Activated naive CD8-positive, alpha-beta T cell treated with anti-CD3 and anti-CD28 coated beads for 36 hours (primary cell): ENCODE measurements at places on chromosomes 5 and 9. TPM values are rescaled to one million over a fixed set of nuclear protein-coding genes. Genes with fewer than 3 reads are reported as not detected.

Gene HSD17B3
- total RNA-seq = not detected

Gene CYSTM1
- 16.0 TPM for total RNA-seq

Gene F2RL2
- not detected for total RNA-seq

Gene CD74
- total RNA-seq = 290 TPM

Gene TNC
- total RNA-seq = 0.90 TPM

Gene F12
- 5.6 TPM for total RNA-seq

DNA sequence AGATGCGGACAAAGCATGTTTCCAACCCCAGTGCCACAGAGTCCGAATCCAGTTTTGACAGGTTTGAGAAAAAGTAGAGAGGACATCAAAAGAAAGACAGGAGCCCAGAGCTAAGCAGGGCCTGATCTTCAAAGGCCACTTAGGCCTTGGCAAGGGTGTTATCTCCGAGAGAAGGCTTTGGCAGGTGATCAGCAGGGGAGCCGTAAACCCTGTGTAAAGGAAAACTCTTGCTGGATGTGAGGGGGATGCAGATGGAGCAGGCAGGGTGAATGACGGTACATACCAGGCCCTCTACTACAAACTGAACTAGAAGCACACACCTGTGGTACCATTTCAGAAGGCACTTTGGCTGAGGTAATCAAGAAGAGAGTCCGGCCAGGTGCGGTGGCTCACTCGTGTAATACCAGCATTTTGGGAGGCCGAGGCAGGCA, 1.4 kb upstream of the HNRNPH1 start:
- DNase-seq = no peak

DNA sequence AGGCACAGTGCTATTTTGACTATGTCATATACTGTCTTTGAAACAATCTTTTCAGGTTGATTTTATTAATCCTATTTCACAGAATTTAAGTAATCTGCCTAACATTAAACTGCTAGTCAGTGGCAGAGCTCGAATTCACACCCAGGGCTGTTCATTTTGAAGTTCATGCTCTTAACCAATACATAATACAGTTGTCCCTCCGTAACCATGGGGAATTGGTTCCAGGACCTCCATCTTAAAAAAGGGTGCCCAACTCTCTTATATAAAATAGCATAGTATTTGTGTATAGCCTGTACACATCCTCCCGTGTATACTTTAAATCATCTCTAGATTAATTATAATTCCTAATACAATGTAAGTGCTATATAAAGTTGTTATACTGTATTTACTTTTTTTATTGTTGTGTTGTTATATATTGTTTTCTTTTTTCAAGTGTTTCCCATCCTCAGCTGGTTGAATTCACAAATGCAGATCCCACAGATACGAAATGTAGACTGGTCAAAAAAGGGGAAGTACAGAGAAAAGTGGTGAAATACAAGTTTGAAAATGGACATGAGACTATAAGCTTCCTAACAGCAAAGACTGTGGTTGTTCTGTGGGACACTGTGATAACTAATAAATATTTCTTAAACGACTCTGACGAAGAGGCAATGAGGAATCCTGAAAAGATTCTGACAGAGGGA, 18.3 kb downstream of the RFX3 start:
- DNase-seq = no peak

- no peak for DNase-seq
Observed at GRCh38 chr9:72575666-72576065, 54.3 kb downstream of the TMC1 start.

- DNase-seq = no peak
Observed at GRCh38 chr9:2367970-2368369, 253.6 kb upstream of the VLDLR start.
